Gastroesophageal sphincter (tissue), 4 donors: ENCODE measurements at places on chromosomes 11 and 22. TPM values are rescaled to one million over a fixed set of nuclear protein-coding genes. Genes with fewer than 3 reads are reported as not detected.

The KRTAP5-2 gene
- total RNA-seq = not detected

The CNGA4 gene
- not detected for total RNA-seq

The MPZL2 gene
- total RNA-seq = 12.9 TPM

The HSPB2 gene
- total RNA-seq = 5.5 TPM

The OR5P2 gene
- not detected for total RNA-seq

The FOSL1 gene
- 1.8 TPM for total RNA-seq

The P4HA3 gene
- total RNA-seq = 0.94 TPM

The SYNGR1 gene
- 25.6 TPM for total RNA-seq

The DEFB131B gene
- not detected for total RNA-seq

The TRIM22 gene
- 32.3 TPM for total RNA-seq

The BET1L gene
- total RNA-seq = 39.4 TPM

The SCGB1A1 gene
- not detected for total RNA-seq

The CD3D gene
- not detected for total RNA-seq

The RHOD gene
- total RNA-seq = 26.9 TPM

The CLDN5 gene
- total RNA-seq = 124 TPM

The ZNF70 gene
- total RNA-seq = 8.0 TPM

The CALCA gene
- total RNA-seq = not detected

The OR10A2 gene
- total RNA-seq = not detected

The KDELR3 gene
- 5.4 TPM for total RNA-seq

The POGLUT3 gene
- total RNA-seq = 21.7 TPM

The OR52A1 gene
- total RNA-seq = not detected
